ENCODE measurements at places on chromosomes 4 and X.

- DNase-seq: no peak
These were observed 192.9 kb upstream of the CTSO start for GRCh38 chr4:156146571-156146970.

DNA sequence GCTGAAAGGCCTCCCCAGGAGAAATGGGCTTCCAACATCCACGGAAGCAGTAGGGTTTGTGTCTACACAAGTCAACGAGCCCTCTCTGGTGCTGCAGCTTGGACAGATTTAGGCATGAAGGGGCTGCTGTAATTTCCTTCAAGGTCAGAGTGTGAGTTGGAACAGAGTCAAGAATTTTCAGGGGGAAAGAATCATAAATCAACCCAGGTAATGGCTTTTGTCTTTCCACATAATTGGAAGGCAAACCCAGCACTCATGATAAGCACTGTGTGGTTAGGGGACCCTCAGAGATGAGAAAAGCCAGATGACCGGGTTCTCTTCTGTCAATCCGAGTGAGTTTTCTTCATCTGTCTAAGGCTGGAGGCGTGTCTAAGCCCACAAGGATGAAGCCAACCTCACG lies 78.6 kb upstream of the MXRA5 start:
- DNase-seq: no peak

DNA sequence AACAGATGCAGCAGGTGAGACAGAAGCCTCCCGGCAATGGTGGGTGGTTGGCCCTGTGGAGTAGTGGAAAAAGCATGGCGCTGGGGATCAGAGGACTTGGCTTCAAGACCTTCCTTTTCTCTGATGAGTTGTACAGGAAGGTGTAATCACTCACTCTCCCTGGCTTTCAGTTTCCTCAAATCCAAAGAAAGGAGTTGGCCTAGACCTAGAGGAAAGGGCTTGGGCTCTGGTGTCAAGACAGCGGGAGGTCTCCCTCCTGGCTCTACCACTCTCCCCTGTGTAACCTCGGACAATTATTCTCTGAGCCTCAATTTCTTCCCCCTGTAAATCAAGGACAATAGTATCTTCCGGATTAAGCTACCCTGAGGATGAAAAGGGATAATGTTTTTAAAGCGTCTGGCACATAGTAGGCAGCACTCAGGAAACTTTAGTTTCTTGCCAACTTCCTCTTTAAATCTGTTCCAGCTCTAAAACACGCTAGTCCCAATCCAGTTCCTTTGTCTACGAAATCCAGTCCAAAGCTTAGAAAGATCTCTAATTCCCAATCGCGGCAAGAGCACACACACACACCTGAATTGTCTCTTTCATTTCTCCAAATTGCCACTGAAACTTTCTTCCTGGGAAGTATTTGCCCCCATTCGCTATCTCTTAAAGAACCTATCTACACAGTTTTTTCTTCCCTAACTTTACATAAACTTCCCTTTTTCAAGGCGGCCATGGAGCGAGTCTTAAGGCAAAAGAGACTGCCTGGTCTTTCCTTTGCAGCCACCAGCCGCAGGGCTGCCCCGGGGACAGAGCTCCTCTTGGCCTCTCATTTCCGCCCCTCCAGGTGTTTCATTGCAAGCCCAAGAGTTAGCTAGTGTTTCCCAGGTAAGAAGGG lies 29.9 kb upstream of the GPC4 start:
- no peak for DNase-seq

DNA sequence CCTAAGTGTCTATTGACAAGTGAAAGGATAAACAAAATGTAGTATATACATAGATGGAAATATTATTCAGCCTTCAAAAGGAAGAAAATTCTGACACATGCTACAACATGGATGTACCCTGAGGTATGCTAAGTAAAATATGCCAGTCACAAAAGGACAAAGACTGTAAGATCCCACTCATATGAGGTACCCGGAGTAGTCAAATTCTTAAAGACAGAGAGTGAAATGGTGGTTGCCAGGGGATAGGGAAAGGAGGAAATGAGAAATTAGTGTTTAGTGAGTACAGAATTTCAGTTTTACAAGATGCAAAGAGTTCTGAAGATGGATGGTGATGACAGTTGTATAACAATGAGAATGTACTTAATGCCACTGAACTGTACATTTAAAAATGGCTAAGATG lies 102.3 kb upstream of the NAP1L5 start:
- no peak for DNase-seq

DNA sequence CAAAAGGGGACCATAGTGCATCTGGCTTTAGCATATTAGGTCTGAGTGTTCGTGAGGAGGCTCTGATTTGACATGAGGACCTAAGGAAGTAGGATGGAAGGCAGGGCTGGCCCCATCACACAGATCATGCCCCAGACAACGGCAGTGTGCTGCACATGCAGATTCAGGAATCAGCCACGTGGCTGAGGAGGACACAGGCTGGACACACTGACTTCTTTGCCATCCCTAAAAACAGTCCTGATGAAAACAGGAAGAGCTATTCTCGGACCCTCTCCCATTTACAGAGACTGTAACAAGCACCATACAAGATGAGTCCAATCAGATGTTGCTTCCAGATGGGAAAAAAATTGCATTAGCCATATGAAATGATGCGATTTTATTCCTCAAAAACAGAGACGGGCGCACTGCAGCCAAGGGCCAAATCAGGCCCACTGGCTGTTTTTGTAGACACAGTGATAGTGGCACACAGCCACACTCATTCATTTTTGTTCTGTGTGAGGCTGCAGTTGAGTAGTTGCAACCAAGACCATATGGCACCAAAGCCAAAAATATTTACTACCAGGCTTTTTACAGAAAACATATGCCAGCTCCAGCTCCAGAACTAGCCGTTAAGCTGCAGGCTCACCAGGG lies 41.0 kb downstream of the ACSL1 start:
- no peak for DNase-seq

DNA sequence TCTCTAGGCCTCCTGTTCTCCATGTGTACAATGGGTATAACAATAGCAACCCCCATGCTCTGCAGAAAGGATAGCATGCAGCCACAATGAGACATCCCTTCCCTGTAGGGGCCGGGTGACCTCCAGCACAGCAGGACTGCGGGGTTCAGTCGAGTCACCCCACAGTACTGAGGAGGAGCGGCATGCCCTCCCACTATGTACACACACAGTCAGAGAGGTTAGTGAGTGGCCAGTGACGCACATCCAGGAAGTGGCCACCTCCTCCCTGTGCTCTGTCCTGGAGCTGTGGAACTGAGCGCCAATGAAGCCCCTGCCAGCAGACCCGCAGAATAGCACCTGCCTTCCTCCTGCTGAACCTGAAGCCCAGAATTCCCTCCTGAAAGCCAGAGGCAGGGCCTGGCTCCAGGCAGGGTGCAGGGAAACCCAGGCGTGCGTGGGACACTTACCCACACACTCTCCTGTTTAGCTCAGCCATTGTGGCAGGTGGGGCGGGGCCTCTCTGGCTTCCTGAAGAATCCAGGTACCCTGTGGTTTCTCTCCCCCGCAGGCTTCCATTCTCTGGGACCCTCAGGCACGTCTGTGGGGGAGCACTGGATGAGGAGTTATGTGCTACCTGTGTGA lies 50.0 kb downstream of the WFS1 start:
- DNase-seq: no peak

DNA sequence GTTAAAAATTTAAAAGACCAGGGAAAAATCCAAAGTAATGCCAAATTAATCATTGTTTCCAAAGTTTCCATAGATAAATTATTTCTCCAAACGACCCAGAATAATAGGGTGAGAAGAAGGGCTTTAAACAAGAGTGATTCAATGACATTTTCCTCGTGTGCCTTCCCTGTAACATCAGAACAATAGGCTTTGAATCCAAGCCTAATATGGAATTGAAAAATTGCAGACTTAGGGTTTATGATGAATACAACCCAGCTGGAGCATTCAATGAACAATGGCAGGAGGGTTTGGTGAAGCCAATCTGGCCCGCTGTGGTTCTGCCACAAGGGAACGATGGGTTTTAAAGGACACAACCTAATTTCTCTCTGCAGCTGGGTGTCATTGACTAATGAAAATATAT lies 94.2 kb downstream of the CBLL2 start:
- DNase-seq: no peak

DNA sequence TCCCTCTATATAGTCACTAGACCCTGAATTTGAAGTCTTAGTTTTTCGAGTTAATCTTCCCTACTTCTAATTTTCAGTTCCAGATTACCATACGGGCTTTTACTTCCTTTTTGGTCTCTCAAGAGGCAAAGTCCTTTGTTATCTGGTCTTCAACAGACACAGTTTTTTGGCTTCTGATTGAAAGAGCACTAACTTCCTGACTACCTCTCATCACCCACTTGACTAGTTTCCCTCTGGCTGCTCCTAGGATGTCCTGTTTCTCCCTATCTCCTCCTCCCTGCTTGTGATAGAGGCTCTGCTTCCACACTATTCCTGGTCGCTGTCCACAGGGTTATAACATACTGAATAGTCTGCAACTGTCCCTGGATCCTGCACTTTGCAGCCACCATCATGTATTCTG lies 16.7 kb upstream of the WDR44 start:
- DNase-seq: no peak

- no peak for DNase-seq
These were observed 2.7 kb downstream of the EXOC1L start for GRCh38 chr4:55822329-55822728.

DNA sequence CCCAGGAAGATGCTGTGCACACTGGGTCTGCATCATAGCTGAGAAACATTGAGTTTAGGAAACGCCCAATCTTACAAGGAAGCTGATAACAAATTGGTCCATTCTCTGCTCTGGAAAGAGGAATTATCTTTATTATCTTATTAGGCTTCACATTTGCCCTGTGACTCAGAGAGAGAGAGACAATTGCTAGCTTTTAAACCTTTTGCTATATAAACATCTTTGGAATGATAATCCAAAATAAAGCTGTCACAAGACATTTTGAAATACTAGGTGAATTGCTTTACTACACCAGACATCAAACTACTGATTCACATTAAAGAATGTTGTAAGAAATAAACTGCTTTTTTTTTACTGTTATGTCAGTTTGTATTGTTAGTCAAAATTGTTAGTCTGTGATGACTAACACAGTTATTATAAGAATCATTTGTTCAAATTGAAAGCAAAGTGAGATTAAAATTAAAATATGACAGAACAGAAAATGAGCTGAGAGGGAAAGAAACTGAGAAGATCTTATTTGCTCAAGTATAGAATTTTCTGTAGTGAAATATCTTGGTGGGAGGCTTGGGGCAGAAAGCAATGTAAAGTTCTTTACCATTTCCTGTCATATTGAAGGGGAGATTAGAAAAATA lies 765.4 kb upstream of the PCDH10 start:
- DNase-seq: no peak

- no peak for DNase-seq
These were observed 86.1 kb downstream of the ADGRG4 start for GRCh38 chrX:136386826-136387225.

GRCh38 chrX:18252644-18253359 lies 32.1 kb upstream of the BEND2 start:
- DNase-seq: no peak

- DNase-seq: no peak
These were observed 468.4 kb upstream of the PRKX start for GRCh38 chrX:4181782-4182407.

- no peak for DNase-seq
These were observed 138.1 kb upstream of the ZIC3 start for GRCh38 chrX:137427816-137428215.

DNA sequence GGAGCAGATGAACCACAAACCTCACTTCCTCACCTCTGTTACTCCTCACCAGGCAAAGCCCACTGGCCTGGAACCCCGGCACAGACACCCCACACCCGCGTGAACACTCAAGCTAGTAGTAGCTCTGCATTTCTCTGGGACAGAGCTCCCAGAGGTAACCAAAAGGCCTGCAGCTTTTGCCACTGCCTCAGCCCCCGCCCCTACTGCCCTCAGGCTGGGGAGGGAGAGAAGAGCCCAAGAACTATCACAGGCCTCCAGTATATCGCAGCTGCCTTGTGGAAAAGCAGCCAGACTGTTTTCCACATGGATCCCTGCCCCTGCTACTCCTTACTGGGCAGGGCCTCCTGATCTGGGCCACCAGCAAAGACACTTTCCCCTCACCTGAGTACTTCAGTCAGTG lies 728.7 kb upstream of the ACTRT1 start:
- no peak for DNase-seq

- DNase-seq: no peak
These were observed 11.1 kb downstream of the GLOD5 start for GRCh38 chrX:48772602-48773001.

GRCh38 chr4:184472614-184473498 lies 1.5 kb downstream of the IRF2 start:
- DNase-seq: peak; percentile 69

GRCh38 chr4:150358691-150359090 lies 223.3 kb upstream of the MAB21L2 start:
- no peak for DNase-seq

GRCh38 chrX:31236231-31236630 lies 164.4 kb upstream of the FTHL17 start:
- peak; percentile 20 for DNase-seq

- no peak for DNase-seq
These were observed 541.8 kb upstream of the SMIM31 start for GRCh38 chr4:164212134-164212533.

- no peak for DNase-seq
These were observed 192.0 kb downstream of the SMIM20 start for GRCh38 chr4:26105815-26106699.

GRCh38 chrX:115906881-115907280 lies 263.7 kb upstream of the AGTR2 start:
- no peak for DNase-seq

DNA sequence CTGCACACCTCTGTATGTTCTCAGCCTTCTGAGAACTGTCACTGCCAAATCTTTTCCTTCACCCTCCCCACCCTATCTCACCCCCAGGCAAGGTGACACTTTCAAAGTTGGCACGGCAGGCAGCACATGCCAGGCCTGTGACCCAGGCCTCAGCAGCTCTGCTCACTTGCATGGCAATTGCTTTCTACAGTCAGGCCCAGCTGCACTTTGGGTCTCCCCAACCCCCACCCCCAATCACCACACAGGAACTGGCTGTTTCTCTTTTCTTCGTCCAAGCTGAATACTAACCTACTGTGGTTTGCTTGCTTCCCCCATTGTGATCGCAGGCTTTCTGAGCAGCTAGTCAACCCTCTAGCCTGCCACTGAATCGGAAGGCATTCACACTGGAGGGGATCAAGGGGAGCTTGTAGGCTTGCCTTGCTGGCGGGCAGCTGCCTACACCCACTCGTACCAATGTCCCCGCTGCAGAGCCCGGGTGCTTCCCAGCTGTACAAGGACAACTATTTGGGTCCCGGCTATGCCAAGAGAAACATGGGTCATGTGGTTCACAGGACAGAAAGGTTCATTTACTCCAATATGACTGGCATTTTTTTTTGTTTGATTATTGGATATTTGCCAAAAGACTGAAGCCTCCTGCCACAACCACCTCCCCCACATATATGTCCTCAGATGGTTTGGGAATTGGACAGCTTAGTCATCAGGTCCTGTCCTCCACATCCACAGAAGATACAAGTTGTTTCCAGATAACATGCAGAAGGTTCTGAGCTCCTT lies 28.1 kb downstream of the SLC25A43 start:
- DNase-seq: peak; percentile 3

DNA sequence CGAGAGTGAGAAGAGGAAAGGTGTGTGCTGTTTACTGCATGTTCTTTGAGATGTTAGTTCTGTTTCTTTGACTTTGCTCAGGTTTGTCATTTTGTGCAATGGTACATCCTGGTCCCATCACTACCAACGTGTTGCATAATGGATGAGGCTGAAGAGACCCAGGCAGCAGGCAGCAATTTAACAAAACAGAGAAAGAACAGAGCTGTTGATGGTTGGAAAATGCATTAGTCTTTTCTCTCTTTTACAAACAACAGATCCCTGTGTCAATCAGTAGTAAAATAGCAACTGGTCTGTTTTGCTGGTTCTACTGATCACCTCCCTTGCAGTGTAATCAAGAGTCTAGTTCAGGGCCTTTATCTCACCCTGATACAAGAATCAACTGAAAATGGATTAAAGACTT lies 64.8 kb upstream of the LIMCH1 start:
- no peak for DNase-seq
